ENCODE measurements at places on chromosomes 16 and 17.
A peak's percentile ranks its signal among the peaks of the same experiment; 100 is the strongest.

- DNase-seq, result peak; percentile 31
Observed at GRCh38 chr17:2749058-2749783, at the start of gene CCDC92B. Gene CCDC92B (minus strand): TSS chr17:2749652. CDS start chr17:2735145, 14,507 bp downstream.

GRCh38 chr16:72620348-72620747 is 427.6 kb downstream of the ZFHX3 start:
- DNase-seq, result no peak

- peak; percentile 69 for DNase-seq
Observed at GRCh38 chr16:51151435-51151960, 428 bp upstream of the SALL1 start.

GRCh38 chr16:56617212-56618085 is 8.1 kb upstream of the MT1E start:
- no peak for DNase-seq

DNA sequence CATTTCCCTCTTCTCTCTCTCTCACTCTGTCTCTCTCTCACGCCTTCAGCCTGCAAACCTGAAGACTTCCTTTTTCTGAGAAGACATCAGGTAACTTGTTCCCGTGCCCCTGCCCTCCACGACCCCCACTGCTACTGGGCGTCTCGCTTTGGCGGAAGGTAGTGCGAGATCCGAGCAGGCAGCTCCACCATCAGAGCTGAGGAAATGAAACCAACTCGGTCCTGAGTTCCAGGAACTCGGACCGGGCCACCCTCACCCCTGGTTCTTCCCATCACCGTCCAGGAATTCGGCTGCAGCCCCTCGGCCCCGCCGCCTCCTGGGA is 585 bp downstream of the MLKL start:
- DNase-seq, result no peak

DNA sequence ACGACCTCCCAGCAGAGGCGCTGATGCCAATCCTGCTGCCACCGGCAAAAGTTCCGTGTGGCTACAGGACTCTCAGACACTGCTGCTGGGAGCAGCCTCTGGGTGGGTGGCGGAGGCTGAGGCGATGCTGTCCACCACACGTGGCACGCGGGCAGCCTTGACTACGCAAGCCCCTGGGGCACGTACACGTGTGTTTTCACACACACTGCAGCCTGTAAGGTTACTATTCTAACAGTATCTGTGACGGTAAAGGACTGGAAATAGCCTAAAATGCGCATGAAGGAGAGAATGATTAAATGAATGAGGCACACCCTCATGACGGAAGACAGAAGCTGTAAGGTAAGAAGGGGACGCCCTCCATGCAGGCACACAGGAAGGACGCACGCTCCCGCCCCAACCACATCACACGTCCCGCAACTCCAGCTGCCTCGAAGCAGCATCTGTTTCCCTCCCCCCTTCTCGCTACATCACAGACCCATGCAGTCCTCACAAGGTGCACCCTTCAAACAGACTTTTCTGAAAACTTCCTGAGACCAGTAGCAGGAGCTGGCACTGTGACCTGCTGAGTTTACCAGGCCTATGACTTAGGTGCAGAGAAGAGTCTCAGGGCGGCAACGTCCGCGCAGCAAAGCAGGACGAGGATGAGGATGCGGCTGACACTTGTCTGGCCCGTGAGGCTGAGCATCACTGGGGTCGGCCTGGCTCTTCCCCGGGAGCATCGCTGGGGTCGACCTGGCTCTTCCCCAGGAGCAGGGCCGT is 28.7 kb upstream of the FASN start:
- DNase-seq, result no peak

- no peak for DNase-seq
Observed at GRCh38 chr16:6949240-6949639, 383.4 kb upstream of the RBFOX1 start.

DNA sequence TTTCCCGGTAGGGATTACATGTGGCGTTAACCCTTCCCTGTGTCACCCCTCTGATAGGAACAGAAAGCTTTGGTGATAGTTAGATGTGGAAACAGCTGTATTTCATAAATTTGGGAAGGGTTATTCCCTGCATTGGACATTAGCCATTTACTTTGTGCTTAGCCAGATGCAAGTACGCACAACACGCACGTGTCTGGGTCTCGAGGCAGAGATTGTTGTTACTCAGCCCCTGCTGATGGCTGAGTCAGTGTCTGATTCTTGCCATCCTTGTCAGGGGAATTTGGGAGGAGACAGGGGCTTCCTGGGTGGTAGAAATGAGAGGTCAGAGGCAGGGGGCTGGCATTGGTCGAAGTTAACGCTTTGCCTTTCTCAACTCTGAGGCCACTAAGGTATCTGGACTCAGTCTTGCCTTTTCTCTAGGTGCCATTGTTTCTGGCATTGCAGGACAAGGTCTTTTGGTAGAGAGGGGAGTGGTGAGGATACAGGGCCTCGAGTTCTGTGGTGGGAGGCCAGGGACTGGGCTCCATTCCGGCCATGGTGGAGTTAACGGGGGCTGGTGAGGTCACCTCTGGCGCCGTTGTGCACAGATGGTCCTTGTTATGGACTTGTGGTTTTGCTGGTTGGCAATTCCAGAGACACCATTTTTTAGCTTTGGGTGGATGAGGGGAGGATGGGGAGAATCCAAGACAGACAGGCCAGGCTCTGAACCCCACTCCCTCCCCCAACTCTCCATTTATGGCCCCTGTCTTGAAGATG is 8.2 kb downstream of the MMP2 start:
- DNase-seq, result no peak

GRCh38 chr16:51535591-51535990 is 384.5 kb upstream of the SALL1 start:
- no peak for DNase-seq

DNA sequence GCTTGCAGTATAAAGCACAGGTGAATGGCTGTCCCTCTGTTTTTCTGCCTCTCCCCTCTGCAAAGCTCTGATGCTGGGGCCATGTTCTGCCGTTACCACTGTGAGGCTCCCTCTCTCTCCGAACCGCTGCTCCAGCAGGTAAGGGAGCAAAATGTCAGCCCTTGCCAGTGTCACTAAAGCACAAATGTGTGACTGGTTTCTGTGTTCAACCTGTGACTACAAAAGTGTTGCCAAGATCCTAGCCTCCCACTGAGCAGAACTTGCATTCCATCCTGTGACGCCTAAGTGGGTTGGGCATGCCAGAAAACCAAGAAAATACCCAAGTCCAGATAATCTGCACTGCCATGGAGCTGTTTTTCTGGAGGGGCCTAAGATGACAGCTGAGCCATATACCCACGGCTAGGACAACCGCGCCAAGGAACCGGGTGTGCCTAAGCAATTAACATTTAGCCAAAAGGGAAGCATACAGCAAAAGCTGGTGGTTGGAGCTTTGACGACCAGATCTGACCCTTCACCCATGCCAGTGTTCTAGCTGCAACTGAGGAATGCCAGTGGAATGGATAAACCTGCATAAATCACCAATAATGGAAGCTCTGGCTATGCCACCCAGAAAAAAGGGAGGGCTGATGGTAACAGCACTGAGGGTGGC is 35.0 kb downstream of the PSME3IP1 start:
- no peak for DNase-seq

- DNase-seq, result no peak
Observed at GRCh38 chr16:12089492-12090150, 113.1 kb downstream of the SNX29 start.

DNA sequence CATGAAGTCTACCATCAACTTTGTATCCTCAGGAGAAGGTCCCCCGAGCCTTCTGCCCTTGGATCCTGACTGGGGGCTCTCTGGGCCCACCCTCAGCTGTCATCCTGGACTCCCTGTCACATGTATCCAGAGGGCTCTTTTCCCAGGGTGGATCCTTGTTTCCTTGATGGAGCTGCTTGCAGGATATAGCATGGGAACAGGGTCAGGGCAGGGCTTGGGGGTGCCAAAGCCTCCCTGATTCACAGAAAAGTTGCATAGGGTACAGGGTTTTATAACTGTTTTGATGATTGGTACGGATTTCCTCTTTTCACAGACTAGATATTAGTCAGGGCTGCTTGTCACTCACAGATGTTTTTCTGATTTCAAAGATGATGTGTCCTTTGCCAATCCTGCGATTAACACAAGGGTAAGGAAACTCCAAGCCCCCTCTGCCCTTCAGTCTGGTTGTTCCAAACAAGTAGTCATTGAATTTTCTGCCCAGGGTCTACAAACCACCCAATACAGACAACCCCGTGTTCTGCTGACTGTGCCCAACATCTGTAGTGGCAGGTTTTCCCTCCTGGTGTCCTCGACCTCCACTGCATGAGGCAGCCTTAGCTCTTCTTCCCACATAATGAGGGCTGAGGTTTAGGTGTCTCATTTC is 20.6 kb upstream of the SLC35G3 start:
- no peak for DNase-seq

GRCh38 chr16:87960852-87961251 is 9.6 kb downstream of the BANP start:
- DNase-seq, result no peak

- DNase-seq, result no peak
Observed at GRCh38 chr16:89031715-89032659, 55.0 kb upstream of the CBFA2T3 start.

GRCh38 chr16:55542459-55543082 is 23.9 kb upstream of the CAPNS2 start:
- no peak for DNase-seq

Measured in NCI-H748 treated with DMSO at 0.1 percent for 48 hours (cell line).